HTR-8/SVneo (cell line): ENCODE measurements at places on chromosomes 16 and 17.
A peak's percentile ranks its signal among the peaks of the same experiment; 100 is the strongest.

DNA sequence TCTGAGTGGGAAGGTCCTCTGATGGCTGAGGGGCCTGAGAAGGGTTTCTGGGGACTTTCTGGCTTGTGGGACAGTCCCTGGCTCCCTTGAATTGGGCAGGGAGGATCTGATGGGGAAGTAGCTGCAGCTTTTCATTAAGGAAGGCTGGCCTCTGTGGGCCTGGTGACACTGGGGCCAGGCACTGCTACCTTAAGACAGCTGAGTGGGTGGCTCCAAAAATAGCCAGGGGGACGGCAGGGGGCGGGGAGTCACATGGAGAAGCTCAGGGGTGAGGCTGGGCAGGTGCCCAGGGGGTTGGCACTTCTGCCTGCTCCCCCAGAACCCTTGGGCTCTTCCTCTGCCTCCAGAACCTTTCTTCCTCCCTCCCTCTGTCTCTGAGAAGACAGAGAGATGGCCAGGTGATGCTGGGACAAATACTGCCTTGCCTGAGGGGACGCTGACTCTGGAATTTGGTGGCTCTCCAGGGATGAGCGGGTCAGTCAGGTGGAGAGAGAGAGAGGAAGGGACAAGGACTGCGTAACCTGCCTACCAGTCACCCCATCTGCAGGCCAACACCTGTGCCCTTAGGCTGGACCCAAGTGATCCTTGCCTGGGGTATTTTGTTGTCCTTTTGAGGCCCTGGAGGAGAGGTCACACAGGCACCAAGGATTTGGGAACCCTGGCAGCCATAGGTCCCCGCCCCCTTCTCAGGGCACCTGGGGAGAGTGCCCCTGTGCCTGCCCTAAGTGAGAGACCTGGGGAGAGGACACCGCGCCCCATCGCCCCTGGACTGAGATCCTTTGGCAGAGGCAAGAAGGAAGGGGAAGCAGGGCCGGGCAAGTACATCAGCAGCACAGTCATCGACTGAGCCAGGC lies 1.7 kb upstream of the SGCA start:
- no peak for DNase-seq

- no peak for DNase-seq
These were observed 68.8 kb downstream of the KATNIP start for GRCh38 chr16:27618606-27619327.

- DNase-seq, result no peak
These were observed 272.4 kb downstream of the CBLN1 start for GRCh38 chr16:49009204-49009603.

- peak; percentile 56 for DNase-seq
These were observed 7.3 kb downstream of the KIF18B start for GRCh38 chr17:44940317-44940716.

DNA sequence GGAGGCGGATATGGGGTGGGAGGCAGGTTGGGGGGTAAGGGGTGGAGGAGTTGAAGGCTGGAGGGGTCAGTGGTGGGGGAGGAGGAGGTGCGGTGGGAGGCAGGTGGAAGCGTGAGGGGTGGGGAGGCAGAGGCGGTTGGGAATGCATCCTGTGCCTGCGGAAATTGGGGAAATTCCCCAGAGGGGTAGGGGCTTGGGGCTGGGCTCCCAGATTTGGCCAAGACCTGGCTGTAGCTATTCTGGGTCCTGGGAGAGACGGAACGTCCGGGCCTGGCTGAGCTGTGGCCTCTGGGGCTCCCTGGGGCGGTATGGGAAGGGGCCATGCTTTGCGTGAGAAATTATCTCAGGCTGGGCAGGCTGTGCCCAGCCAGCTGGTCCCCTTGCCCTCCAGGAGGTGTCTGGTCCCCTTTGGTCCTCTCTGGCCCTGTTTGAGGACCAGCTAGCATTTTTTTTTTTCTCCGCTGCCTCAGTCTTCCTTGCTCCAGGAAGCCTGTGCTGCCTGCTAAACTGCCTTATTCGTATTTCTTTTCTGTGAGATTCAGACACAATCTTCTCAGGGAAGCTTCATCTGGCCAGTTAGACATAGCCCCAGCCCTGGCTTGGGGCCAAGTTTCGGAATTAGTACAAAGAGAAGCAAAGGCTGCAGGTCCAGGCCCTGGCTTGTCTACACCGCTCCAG lies 7.3 kb upstream of the TRPV2 start:
- DNase-seq, result no peak

DNA sequence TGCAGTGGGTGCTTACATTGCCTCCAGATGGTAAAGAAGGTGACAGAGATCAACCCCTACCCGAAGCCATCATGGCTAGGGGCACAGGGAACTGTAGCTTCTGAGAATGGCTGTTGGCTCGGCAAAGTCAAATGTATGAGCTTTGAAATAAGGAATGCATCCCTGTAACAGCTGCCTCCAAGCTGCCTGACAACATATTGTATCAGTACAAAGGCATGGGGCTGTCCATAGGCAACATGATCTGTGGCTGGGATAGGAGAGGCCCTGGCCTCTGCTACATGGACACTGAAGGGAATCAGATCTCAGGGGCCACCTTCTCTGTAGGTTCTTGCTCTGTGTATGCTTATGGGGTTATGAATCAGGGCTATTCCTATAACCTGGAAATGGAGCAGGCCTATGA lies 119.2 kb upstream of the NETO2 start:
- no peak for DNase-seq

GRCh38 chr16:57192720-57193486 lies 6.8 kb downstream of the RSPRY1 start:
- DNase-seq, result no peak

DNA sequence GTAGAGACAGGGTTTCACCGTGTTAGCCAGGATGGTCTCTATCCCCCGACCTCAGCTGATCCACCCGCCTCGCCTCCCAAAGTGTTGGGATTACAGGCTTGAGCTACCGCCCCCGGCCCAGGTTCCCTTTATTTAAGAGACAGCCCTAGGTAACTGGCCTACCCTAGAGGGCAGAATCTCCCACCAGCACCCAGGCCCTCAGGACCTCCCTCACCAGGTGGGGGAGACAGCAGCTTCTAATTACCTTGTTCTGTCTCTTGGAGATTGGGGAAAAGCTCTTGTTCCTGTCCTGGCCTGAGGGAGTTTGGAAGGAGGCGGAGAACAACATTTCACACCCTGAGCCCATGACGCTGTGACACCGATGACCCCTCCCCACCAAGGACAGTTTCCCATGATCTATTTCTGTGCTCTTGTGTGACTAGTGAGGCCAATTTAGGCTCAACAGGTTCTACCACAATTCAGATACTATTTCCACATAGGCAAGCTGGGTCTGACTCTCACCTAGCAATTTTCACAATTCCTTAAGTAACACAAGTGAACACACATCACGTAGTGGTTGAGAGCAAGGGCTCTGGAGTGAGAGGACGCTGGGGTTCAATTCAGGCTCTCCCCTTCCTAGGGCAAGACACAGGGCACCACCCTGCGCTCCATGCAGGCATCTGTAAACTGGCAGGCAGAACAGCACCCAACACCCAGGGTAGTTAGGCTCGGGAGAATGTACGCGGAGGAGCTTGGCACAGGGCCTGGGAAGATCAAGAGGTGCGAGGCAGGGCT lies 20.4 kb downstream of the HDAC5 start:
- no peak for DNase-seq

DNA sequence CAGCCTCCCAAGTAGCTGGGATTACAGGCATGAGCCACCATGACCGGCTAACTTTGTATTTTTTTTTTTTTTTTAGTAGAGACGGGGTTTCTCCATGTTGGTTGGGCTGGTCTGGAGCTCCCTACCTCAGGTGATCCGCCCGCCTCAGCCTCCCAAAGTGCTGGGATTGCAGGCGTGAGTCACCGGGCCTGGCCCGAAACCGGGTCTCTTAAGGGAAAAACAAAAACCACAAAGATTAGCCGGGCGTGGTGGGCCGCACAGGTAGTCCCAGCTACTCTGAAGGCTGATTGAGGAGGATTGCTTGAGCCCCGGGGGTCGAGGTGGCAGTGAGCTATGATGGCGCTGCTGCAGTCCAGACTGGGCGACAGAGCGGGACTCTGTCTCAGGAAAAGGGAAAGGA lies 19.9 kb upstream of the RBL2 start:
- DNase-seq, result no peak

DNA sequence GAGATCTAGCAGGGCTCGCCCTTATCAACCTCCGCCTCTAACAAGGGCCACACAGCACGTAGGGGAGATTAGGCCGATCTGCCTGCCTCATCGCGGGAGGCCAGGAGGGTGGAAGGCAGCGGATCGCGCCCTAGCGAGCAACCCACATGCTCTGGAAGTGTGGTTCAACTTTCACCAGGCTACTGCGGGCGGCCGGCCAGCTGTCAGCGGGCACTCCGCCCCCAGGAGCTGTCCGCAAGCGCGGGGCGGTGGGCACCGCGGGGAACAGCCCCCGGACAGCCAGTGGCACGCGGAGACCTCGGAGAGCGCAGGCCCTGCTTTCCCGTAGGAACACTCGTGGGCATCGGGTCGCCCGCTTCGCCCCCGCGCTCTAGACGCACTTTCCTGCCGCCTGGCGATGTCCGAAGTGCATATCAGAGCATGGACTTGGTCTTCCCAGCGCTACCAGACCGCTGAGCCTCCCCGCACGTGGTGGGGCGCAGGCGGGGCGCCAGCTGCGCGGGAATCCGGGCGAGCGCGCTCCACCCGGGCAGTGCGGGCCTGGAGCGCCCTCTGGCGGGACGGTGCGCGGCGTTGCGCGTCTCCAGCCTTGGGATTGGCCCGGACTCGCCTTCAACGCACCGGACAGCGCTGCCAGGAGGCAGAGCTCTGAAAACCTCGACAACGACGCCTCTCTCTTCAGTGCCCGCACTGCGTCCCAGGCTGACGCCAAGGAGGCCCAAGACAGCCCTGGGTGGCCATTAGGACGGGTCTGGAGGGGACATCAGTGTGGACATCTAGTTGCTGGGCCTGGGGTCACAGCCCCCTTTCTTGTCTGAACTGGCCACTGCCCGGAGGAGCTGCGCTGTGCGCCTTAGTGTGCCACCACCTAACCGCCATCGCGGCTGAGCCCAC lies 3.6 kb upstream of the ZNHIT3 start:
- DNase-seq, result peak; percentile 89

DNA sequence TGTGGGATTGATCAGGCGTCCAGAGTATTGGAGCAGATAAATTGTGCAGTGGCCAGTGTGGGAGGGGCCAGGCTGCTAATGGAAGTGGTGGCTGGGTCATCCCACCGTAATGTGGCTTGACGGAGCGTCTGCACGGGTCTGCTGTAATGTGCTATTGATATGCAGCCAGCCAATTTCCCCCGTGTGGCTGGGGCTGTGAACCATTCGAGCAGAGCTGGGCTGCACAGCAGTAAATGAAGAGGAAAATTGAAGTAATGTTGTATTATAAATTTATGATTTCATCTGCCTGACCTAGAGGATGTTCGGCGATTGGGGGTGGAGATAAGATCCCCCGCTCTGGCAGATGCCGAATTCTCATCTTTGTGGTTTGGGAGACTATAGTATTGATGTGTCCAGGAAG lies 121.5 kb downstream of the CCDC182 start:
- DNase-seq, result no peak

- peak; percentile 95 for DNase-seq
These were observed 4.8 kb upstream of the ITGA3 start for GRCh38 chr17:50051082-50051576.

- DNase-seq, result no peak
These were observed 225.3 kb upstream of the COX10 start for GRCh38 chr17:13843862-13844635.

- DNase-seq, result no peak
These were observed 41.7 kb upstream of the CDRT4 start for GRCh38 chr17:15509095-15509494.

DNA sequence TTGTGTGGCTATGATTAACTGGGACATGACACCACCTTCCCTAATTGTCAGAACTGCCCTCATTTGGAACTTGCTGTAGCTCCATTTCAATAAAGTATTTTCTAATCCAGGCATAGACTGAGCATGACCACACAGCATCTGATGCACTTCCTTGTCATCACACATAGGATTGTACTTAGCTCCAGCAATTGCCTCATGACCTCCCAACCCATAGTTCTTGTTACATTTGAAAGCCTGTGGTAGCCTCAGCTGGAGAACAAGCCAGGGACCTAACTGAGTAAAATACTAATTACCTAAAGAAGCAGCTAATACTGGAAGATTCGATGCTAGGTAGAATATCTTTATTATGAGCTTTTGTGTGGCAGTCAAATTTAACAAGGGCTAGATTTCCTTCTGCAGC lies 187.3 kb upstream of the KIF2B start:
- DNase-seq, result no peak

DNA sequence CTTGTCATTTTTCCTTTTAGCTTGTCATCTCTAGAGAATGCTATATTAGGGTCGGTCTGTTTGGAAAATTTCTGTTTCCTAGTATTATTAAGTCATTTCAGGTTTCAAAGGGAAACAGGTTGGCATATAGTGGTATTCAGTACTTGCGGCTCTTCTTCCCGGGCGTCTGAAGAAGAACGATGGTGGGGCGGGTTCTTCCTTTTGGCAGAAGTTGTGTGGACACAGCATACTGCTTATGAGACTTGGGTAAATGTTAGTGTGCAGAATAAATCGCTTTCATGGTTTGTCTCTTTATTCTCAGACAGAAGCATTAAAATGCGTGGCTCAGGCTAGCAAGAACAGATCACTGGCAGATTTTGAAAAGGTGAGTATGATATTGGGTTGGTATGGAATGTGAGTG lies 9.6 kb upstream of the CDK5R1 start:
- no peak for DNase-seq

DNA sequence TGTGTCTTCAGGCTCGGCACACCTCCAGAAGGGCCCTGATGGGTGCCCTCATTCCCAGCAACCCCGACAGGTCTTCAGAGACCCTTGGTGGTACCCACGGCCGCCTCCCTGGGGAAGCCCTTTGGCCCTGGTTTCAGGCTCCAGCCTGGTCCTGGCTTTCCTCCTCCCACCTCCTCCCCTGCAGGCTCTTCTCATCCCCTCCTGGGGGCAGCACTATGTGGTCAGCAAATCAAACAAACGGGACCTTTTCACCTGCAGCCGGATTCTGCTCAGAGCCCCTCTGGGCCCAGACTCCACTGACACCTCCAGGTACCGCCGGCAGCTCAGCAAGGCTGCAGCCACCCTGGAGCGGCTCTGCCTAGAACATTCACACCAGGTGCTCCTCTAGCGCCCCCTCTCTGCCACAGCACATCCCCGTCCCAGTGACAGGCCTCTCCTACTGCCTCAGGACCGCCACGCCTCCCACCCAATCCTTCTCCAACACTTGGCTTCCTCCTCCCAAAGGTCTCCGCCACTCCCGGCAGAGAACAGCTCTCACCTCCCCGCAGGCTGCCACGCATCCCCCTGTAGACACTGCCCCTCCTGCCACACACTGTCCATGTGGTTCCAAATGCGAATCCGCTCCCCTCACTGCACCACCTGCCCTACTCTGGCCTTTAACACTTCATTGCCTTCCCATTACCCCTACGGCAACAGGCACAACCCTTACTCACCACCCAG lies 12.0 kb downstream of the CORO7 start:
- DNase-seq, result no peak

- DNase-seq, result no peak
These were observed 96.1 kb upstream of the XYLT1 start for GRCh38 chr16:17566656-17567450.

DNA sequence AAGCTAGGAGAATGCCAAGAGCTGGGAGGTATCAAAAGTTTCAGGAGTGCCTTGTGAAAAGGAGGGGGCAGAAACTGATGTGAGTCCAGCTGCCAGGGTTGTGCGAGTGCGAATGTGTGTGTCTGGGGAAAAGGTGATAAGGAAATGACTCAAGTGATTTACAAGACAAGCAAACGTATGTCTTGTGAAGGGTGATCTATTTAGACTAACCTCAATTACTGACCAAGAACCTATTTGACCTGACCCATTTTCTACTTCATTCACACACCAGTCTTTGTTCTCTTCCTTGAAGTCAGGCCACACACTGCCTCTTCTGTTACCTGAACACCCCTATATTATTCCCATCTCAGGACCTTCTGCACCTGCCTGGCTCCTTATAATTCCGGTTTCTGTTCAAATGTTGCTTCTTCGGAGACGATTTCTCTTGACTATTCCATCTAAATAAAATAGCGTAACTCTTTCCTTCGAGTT lies 1.0 kb downstream of the GDE1 start:
- no peak for DNase-seq
